Kidney epithelial cell (primary cell): ENCODE measurements at places on chromosomes 6 and 20.

- DNase-seq, result no peak
These were observed 8.1 kb downstream of the SYNJ2 start for GRCh38 chr6:157989541-157990289.

GRCh38 chr20:57749869-57750268 lies 40.1 kb upstream of the PMEPA1 start:
- no peak for DNase-seq

DNA sequence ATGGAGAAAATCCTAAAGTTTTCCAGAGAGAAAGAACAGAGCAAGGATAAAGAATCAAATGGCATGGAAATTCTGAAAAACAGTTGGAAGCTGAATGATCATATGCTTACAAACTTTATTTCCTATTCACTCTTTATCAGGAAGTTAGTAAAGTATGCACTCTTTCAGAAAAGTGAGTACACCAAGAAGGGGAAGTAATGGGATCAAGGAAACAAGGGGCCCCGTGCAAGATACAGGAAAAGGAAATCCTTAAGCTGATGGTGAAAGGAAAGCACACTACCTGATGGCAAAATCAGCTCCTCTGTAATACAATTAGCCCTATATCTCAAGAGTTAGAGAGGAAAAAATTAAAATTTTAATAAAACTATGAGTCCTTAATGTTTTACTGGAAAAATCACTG lies 14.0 kb downstream of the CALHM6 start:
- no peak for DNase-seq

DNA sequence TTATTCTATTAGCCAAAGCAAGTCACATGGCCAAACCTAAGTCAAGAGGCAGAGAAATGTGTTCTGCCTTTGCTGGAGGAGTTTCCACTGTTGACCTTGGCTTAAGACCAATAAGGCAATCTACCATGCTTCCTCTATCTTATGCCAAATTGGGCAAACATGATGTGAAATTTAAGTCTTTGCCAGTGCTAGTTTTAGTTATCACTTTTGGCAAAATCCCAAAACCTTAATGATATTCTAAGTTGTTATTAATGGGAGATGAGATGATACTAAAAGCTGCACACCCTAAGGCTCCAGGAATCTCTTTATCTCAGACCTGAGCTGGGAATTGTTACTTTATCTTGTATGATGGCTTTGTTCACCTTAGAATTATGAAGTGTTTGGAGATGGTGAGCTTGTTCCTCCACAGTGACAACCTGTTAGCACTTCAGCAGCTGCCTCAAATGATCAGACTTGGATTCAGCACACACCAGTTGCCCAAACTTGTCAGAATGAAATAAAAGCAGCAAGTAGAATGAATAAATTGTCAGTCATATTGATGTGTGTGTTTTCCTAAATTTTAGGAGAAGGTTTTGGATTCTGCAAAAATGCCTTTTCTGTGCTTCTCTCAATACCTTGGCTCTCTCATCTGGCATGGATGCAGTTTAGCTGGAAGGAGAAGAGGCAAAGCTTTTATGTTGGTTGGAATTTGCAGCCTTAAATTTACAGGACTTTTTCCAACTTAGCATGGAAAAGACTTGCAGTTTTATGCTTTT lies 49.3 kb downstream of the RIN2 start:
- DNase-seq, result no peak

DNA sequence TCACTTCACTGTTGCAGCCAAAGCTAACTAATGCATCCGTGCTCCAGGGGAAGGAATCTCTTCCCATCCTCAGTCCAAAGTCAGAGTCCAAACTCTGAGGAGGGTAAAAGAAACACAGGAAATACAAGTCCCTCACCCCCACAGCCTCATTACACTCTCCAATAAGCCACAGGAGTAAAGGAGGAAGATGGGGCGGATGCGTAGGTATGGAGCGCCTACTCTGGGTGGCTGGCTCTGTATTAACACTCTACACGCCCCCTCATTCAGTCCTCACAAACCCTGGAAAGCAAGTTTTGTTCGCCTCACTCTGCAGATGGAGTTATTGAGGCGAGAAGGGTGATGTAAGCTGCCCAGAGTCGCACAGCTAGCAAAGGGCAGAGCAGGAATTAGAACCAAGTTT lies 242.9 kb downstream of the NRN1 start:
- DNase-seq, result peak; percentile 51

DNA sequence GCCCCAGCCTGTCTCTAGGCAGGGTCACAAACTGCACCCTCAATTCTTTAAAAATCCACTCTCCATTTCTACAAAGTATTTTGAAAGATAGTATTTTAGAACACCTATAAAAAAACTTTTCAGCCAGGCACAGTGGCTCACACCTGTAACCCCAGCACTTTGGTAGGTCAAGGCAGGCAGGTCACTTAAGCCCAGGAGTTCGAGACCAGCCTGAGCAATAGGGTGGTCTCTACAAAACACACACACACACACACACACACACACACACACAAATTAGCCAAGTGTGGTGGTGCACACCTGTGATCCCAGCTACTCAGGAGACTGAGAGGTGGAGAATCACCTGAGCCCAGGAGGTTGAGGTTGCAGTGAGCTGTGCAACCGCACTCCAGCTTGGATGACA lies 30.2 kb downstream of the SLC23A2 start:
- DNase-seq, result no peak

DNA sequence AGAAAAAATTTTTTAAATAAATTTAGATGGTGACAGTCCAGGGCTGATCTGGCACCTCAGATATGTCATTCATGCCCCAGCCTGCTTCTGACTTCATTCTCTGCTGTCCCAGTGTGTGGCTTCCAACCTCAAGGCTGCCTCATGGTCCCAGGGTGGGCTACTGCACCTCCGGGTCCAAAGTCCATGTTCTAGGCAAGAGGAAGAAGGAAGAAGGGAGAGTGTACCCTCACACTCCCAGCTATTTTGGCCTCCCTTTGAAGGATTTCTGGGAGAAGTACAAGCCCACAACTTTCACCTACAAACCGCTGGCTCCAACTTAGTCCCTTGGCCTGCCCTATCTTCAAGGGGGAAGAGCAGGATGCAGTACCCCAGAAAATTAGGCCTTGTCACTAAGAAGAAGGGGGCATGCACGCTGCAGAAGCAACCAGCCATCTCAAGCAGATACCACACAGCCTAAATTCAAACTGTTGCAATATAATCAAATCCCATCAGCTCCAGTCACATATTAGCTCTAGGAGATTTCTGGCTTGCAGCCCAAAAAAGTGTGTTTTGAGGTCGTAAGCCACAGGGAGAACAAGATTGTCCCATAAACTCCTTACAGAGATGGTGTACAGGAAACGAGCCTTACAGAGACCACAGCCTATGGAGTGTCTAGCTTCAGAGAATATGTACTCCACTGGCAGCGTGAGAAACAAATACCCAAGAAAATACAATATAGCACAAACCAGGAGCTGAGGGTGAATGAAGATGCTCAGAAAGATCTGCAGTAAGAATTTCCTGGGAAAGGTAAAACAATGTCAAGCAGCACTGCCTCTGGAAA lies 906 bp upstream of the BTN3A2 start:
- no peak for DNase-seq

DNA sequence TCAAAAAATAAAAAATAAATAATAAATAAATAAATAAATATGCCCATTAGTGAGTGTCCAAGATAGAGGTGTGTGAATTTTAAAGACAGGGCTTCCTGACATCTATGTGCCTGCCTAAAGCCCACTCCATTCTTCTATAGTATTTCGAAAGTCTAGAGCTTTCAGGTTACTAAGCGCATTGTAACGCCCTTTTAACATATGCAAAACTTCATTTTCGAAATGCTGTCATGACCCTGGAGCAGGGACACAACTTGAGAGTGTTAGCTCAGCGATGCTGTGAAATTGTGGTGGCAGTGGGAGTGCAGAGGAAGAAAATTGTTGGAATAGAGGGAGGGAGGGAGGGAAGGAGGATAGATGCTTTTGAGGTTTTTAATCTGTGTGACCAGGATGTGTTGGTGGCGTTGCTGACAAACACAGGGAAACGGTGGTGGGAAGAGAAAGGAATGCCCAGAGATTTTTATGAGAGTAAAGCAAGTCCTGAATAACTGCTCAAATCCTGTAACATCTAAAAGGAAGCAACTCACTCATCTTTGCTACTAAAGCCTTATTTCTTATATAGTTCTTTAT lies 169.3 kb downstream of the ARID1B start:
- no peak for DNase-seq

DNA sequence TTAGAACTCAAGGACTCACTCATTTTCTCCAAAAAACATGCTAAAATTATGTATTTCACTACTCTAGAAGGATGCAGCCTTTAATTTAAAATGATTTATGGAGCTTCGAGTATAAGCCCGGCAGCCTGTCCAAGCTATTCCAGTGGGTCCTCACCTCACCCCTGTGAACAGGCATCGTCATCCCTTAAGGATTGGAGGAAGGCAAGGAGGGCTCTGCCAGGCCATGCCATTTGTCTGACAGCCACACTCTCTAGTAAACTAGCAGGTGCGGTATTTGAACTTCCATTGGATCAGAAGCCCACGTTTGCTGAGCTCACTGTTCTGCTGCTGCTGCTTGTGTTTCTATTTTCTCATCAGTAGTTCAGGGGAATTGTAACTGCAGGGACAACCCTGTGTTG lies 39.8 kb upstream of the NAA20 start:
- DNase-seq, result no peak

DNA sequence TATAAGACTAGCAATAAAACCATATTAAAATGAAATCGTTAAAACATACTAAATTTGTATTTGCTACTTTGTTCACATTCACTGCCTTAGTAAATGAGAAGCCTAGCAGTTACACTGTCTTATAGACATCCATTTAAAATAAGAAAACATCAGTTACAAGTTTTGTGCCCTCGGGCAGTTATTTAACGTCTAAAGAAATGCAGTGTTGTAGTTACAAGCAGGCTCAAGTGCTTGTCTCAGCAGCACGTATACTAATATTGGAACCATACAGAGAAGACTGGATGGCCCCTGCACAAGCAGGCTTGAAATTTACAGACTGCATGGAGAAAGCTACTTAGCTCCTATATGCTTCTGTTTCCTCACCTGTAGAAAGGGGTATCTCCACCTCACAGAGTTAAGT lies 93.1 kb downstream of the HACE1 start:
- no peak for DNase-seq

DNA sequence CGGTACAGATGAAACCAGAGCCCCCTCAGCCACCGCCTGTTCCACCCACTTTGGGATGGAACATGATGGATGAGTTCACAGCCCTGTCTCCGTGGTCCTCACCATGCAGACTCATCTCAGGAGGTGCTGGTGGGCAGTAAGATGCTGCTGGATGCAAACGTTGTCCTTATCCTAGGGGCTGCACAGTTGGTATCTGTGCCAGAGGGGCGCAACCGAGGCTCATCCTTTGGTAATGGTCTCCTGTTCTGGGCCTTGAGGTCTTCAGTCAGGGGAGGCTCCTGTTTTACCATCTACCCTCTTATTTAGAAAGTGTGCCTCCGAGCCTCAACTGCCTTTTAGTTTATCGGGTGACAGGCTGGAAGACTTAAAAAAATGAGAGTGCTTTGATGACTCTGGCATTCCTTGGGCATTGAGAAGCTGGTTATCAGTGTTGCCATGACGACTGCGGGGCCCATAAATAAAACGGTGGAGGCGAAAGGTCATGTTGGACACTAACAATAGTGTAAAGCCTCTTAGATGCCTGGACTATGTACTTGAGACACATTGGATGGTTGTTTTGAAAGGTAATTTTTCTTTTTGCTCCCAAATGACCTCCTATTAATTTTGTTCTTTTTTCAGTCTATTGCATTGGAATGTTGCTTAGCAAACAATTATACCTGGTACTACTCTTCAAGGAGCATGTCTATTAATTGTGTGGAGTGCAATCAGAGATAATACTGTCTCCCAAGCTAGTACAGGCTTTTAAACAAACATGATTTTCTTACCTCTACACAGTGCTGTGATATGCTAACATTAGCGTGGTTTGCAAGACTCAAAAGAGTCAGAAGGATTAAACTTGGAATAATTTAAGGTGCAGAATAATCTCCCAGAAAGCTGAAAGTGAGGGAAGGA lies 74.2 kb upstream of the DSP start:
- no peak for DNase-seq

GRCh38 chr20:18645196-18645745 lies 57.4 kb downstream of the DTD1 start:
- DNase-seq, result no peak

DNA sequence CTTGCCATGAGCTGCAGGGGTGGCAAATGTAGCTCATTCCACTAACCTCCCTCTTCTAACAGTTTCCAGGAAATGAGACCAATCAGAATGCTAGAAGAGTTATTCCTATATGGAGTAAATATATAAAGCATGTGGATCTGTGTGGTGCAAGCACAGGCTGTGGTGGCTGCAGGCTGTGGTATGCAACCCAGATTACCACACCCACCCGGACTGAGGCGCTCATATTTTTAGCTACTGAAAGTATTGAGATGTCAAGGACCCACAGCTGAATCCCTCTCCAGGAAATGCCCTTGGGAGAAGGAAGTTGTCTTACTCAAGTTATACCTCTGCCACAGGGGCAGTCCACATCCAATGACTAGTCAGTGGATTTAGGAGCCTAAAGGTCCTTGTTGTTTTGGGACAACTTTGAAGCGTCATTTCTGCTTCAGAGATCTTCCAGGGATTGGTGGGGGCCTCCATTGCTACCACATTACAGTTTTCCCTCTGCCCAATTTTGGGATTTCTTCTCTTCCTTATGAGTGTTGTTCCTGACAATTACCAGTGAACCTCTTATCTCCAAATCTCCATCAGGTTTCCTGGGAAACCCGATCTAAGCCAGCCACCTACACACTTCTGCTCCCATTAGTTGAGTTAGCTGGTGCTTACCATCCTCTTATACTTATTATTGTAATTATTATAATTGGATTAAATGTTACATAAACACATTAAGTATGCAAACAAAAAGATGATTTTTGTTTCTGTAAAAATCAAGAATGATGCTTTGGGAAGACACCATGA lies 12.1 kb upstream of the REPS1 start:
- DNase-seq, result no peak

- no peak for DNase-seq
These were observed 101.9 kb downstream of the LRFN2 start for GRCh38 chr6:40485300-40485699.

- DNase-seq, result no peak
These were observed 39.3 kb upstream of the APCDD1L start for GRCh38 chr20:58554541-58554940.

- no peak for DNase-seq
These were observed 223.6 kb downstream of the HIVEP2 start for GRCh38 chr6:142721215-142721920.

DNA sequence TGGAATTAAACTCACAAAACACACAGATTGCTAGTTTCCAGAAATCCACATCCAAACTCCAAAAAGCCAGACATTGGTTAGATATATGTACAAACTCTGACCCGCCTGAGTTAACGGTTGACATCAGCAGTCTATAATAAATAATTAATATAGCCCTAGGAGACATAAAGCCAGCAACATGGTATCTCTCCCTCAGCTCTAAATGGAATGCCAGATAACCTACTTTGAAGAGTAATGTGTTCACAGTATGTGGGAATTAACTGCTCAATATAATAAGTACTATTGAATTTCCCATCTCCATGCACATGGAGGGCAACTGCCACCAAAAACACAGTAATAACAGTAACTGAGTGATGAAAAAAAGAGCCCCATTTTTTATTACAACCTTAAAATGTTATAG lies 383.2 kb downstream of the CD83 start:
- no peak for DNase-seq

- DNase-seq, result no peak
These were observed 110.6 kb upstream of the SIRPA start for GRCh38 chr20:1784586-1784985.

- no peak for DNase-seq
These were observed 420.9 kb downstream of the PRKN start for GRCh38 chr6:162306616-162307015.
